Activated CD4-positive, alpha-beta T cell treated with anti-CD3 and anti-CD28 coated beads, Interleukin-2, Interleukin-6, amounts not matched to agents 100 ng/mL and 50 ng/mL, durations not matched to agents 16 hours and 8 hours (primary cell): ENCODE measurements at places on chromosomes 1 and 21.

GRCh38 chr1:59560807-59561450, 253.8 kb upstream of the HOOK1 start:
- DNase-seq: no peak

GRCh38 chr1:203549309-203549708, 55.4 kb downstream of the OPTC start:
- no peak for DNase-seq

DNA sequence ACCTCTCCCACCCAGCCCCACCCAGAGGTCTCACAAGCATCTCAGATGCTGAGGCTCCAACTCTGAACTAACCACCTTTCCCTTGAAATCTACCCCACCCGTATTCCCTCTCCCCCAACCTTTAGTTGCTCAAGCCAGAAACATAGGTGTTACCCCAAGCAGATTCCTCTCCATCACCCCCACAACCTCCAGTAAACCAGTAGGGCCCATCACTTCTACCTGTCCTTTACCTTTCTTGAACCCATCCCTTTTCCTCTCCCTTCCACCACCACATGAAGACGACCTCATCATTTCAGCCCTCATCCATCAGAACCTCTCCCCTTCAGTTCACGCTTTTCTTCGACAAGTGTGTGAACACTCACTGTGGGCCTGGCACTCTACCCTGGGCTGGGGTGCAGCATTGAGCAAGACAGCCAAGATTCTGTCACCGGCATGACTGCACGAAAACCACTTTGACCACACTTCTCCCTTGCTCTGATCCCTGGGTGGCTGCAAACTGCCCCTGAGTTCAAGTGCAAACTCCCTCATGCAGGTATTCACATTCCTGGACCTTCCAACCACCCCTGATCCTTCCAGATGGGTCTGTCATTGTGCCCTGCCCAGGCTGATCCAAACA, 65.5 kb upstream of the LAPTM5 start:
- peak; percentile 18 for DNase-seq

DNA sequence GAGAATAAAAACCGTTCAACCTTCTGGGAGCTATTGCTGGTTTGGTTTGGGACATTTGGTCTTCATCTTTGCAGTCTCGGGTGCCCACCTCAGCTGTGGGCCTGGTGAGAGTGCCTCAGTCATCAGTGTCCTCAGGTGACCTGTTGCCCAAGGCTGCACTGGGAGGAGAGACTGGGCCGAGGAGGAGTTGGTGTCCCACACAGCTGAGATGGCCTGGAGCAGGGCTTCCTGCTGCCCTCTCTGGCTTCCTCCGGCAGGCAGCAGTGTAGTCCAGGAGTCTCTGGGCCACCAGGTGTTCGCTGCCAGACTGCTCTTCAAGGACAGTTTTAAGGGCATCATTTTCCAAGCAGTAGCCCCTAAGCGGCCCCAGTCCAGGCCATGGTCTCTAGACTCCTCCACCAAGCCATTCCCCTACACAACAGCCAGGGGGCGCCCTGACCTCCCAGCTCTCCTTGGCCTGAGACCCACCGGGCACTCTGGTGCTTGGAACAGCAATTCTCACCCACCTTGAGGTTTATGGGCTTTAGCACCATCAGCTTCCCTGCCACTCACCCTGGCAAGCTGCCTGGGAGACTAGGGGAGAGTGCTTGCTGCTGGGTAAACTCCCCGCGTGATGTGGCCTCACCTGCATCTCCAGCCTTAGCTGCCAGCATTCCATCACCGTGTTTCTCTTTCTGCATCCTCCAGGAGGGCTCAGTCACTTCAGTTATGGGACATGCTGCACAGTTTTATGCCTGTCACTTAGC, 9.1 kb upstream of the SYTL1 start:
- peak; percentile 56 for DNase-seq

DNA sequence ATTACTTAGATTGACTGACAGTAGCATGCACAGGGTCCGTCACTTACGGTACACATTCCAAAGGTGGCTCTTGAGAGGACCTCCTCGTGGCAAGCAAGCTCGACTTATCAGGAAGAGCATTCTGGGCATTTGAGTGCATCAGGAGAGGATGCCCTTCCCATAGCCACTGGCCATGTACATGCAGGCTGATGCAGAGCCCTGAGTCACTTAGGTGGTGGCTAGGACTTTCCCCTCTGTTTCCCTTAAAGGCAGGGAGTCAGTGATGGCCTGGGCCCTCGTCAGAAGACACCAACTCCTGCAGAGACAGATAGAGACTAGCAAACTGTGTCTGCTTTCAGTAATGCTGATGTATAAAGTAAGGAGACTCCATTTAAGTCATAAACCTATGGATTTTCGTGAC, 12.9 kb downstream of the EXO1 start:
- no peak for DNase-seq
